ENCODE measurements at places on chromosomes 7 and 10. TPM values are rescaled to one million over a fixed set of nuclear protein-coding genes. Genes with fewer than 3 reads are reported as not detected.

The RTKN2 gene
- total RNA-seq: 0.05 TPM

The C10orf143 gene
- total RNA-seq: 2.9 TPM

DNA sequence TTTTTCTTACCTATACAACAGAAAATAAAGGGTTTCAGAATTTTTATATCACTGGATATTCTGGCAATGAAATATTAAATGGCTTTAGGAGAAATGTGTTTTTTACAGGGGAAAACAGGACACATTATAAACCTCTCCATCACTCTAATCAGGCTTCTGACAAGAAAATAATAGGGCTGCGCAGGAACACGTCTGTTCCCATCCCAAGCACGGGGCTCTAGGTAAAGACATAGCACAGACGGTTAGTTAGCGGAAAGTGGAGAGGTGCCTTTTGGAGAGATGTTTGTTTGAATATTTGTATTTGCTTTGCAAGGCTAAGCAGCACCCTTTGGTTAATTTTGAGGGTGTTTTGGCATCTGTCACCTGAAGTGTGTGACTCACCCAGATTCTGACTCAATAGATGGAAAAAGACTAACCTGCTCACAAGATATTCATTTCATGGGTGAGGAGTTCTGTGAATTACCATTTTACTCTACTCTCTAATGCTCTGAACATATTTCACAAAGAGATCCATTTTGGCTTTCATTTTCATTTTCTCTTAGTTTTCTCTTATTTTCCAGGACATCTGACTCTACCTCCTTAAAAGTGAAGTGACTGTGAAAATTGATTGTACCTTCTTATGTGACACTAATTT is 174.5 kb upstream of the AKR1E2 start:
- no peak for DNase-seq

DNA sequence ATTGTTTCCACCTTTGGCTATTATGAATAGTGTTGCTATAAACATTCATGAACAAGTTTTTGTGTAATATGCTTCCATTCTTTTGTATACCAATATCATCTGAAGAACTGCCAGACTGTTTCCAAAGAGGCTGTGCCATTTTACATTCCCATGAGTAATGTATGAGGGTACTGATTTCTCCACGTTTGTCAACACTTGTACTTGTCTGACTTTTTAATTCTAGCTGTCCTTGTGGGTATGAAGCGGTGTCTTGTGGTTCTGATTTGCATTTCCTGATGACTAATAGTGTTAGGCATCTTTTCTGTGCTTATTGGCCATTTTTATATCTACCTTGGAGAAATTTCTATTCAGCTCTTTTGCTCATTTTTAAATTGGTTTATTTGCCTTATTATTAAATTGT is 52.8 kb downstream of the LSMEM1 start:
- no peak for DNase-seq

GRCh38 chr10:78520737-78521430 is 487.2 kb downstream of the RPS24 start:
- peak; percentile 12 for DNase-seq

The CHST15 gene
- 12.8 TPM for total RNA-seq

GRCh38 chr10:88361995-88362807 is 220.9 kb downstream of the RNLS start:
- no peak for DNase-seq
